GM12878 (cell line): ENCODE measurements at places on chromosomes 3 and 15.

GRCh38 chr3:187714404-187714979 is 12.1 kb upstream of the RTP2 start:
- DNase-seq, result no peak

DNA sequence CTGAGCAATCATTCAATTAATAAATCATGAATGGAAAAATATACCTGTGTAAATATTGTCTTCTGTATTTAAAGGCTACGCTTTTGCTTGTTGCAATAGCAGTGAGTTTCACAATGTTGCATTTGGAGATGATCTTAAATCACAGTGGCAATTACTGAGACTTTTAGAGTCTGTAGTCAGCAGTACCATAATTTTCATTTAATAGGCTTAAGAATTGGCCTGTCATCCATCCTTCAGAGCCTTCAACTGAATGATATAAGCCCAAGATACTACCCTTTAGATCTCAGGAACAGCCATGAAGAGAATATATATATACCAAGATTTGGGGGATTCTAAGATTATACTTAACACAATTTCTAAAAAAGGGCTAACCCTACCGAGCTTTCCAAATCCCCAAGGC is 458.1 kb downstream of the GBE1 start:
- no peak for DNase-seq

- no peak for DNase-seq
These were observed 1.6 kb upstream of the BNC1 start for GRCh38 chr15:83285979-83286553.

DNA sequence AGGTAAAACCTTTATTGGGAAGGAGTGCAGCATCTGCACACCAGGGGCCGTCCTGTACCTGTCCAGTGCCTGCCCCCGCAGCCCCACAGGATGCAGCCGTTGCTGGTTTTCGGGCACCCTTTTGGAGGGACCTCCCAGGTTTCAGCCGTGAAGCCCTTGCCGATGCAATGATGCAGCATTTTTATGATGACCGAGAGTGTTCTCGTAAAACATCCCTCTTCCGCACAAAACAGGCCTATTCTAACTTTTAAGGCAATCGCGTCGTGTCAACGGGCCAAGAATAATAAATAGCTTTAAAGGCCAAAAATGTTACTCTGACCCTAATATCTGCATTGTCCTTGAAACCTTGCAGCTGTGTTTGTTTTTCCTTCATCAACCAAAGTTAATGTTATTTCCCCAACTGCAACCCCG is 126.1 kb downstream of the LRRK1 start:
- no peak for DNase-seq

- no peak for DNase-seq
These were observed 209.9 kb downstream of the OCA2 start for GRCh38 chr15:27889258-27889657.

GRCh38 chr3:60114191-60114590 is 1064.4 kb upstream of the CFAP20DC start:
- DNase-seq, result no peak

DNA sequence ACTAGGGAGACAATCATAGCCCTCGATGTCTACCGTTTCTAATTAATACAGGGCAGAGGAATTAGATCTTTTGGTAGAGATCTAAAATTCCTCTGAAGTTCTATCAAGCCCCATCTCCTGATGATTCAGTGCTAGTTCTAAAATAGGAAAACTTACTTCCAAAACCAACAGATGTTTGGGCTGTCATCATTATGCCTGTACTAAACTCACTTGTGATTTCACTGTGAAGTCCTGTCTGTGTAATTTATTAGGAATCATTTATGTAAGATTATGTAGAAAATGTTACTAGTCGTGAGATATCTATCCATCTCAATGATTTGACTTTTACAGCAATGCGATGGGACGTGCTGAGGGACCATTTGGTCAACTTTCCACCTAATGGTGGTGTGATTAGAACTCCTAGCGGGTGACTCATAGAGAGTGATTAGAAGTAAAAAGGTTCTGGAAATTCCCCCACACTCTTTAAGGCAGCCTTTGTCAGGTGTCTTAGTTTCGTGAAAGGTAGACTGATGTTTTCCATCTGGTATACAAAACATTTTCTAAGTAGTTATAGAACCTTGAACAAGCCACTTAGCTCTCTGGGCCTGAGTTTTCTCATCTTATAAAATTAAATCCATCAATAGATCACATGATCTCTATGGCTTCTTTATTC is 34.2 kb downstream of the LIPC start:
- no peak for DNase-seq

DNA sequence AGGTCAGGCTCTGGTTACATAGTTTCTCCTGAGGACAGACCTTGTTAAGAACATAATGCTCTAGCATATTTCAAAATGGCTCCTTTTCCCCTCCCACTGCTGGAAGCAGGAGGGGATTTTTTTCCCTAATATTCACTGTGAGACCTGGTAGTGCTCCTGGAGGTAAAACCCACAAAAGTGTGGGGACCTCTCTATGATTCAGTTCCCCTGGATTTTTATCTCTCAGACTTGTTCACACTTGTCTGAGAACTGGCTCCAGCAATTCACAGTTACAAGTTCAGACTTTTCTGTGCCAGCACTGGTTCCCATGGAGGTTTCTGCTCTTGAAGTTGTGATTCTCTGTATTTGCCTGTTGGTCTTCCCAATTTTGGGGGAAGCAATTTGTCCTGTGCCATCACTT is 36.3 kb upstream of the PCOLCE2 start:
- no peak for DNase-seq

GRCh38 chr3:170802164-170803151 is 67.5 kb downstream of the RPL22L1 start:
- no peak for DNase-seq

- no peak for DNase-seq
These were observed 22.8 kb upstream of the C2CD4B start for GRCh38 chr15:62187910-62188309.

GRCh38 chr3:37024820-37025405 is 31.6 kb downstream of the MLH1 start:
- DNase-seq, result peak; percentile 19

GRCh38 chr3:126061301-126062032 is 22.5 kb downstream of the SLC41A3 start:
- no peak for DNase-seq

GRCh38 chr15:52290329-52290728 is 5.3 kb downstream of the MYO5C start:
- DNase-seq, result peak; percentile 30

- DNase-seq, result no peak
These were observed 14.9 kb downstream of the SPRED1 start for GRCh38 chr15:38267421-38268022.

GRCh38 chr3:71304684-71305083 is 278.8 kb downstream of the FOXP1 start:
- DNase-seq, result no peak

GRCh38 chr3:32371461-32372212 is 20.0 kb upstream of the CMTM7 start:
- DNase-seq, result no peak

DNA sequence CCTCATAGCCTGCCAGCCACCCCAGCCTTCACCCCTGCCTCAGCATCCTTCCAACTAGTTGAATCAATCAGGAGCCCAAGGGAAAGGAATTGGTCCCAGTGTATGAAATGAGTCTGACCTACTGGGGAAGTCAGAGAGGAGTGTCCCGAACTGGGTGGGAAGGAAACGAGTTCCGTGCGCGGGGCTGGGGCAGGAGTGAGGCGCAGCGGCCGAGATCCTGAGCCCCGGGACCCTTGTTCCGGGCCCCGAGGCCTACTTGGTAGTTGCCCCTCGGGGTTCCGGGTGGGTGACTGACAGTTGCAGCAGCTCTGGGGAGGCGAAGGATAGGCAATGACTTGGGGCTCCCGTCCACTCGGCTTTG is 1.1 kb upstream of the PLCL2 start:
- no peak for DNase-seq

- DNase-seq, result peak; percentile 5
These were observed 911.6 kb upstream of the ARPP21 start for GRCh38 chr3:34727700-34728099.

DNA sequence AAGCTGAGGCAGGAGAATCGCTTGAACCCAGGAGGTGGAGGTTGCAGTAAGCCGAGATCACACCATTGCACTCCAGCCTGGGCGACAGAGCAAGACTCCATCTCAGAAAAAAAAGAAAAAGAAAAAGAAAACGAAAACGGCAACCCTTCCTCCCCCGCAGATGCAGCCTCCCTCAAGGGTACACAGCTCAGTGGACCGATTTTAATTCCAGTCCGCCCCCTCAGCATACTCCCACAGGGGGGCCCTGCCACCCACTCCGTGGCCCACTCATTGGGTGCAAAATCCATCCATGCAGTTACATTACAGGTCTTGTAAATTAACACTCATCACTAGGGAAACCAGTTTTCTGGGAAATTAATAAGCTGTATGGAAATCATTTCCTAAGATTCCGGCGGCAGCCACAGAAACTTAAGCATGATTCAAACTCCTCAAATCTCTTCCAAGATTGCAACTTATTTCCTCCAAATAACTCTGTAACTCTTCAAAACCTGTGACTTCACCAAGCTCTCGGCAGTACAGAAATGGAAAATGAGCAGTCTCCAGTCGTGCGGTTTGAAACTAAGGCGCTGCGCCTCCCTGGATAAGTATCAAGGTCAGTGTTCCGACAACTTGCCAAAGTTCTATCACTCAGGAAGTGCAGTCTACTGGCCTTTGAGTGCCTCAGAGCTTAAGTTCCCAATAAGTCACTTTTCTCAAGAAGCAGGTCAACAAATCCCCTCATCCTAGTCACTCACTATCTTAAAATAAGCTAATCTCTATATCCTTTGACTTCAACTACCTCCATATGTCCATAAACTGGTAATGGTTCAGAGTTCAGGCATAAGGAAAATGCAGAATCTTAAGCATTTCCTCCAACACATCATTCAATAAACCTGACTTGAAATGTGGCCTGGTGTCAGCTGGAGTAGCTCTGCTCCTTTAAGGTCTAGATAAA is 24.7 kb upstream of the KLHL6 start:
- DNase-seq, result no peak

DNA sequence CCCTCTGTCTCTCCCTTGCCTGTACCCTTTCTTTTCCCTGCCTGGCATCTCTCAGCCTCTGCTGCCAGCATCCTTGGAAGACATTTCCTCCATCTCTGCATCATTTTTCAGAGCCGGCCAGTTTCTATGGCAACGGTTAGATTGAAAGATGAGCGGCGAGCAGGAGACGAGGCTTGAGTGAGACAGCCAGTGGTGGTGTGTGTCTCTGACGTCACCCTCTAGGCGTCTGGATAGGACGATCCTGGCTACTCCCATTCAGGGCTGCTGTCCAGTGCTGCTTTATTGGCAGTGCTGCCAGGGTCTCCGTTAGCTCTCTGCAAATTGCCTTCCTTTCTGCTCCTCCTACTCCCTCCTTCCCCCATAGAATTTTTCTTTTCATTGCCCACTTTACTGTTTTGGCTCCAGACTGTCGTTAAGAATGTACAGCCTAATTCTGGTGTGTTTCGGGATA is 57.9 kb downstream of the TRAK1 start:
- DNase-seq, result no peak

- DNase-seq, result peak; percentile 96
These were observed 35.6 kb downstream of the DAPK2 start for GRCh38 chr15:64010719-64011118.

GRCh38 chr3:172159962-172160538 is 120.7 kb downstream of the FNDC3B start:
- DNase-seq, result no peak

GRCh38 chr3:197800379-197800778 is 9.3 kb downstream of the LRCH3 start:
- DNase-seq, result no peak

DNA sequence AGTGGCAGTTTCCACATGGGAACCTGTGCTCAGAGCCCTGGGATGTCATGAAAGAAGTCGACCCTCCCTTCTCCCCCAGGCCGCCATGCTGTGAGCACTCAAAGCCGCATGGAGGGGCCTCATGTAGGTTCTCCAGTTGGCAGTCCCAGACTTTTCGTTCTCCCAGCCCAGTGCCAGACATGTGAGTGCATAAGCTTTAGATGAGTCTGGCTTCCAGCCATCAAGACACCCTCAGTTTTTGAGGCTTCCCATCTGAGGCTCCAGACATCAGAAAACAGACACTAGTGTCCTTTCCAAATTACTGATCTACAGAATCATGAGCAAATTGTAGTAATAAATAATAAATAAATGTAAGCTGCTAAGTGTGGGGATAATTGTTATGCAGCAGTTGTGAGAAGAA is 136.5 kb upstream of the AGBL1 start:
- DNase-seq, result no peak

DNA sequence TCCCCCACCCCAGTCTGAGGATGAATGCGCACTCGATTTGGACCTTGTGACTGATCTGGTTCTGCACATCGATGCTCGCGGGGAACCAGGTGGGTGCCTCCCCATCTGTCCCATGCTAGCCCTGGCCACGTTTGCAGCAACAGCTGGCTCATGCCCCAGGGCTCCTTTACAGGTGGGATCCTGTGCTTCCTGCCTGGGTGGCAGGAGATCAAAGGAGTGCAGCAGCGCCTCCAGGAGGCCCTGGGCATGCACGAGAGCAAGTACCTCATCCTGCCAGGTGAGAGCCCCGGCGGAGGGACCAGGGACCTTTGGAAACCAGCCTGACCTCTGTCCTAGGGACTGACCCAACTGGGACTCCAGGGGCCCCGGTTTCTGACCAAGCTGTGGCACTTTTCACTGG is 44.3 kb downstream of the DHX30 start:
- no peak for DNase-seq

GRCh38 chr15:26050984-26051383 is 187.9 kb upstream of the ATP10A start:
- DNase-seq, result no peak

DNA sequence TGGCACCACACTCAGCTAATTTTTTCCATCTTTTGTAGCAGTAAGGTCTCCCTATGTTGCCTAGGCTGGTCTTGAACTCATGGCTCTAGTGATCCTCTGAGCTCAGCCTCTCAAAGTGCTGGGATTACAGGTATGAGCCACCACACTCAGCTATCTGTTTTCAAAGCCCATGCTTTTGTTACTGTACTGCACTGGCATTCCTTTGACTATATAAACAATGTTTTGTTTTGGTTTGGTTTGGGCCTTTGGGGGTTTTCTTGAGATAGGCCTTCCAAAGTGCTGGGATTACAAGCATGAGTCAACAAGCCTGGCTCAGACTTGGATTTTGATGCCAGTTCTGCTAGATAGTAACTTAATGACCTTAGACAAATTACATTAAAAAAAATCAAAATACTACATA is 89.7 kb upstream of the GK5 start:
- no peak for DNase-seq

DNA sequence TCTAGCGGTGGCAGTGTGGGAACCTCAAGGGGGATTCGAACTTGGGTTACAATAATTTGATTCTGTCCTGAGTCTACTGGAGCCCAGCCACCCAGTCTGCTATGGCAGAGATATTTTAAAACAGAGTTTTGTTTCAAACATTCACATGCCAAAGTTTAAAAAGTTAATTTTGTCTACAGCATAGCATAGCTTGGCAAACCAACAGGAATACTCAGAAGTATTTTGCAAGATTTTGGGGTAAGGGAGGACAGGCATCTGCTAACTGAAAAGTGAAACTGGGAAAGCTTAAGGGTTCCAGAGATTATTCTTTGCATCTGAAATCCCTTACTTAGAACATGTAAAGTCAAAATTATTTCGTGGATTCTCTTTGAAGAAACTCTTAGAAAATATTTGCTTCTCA is 6.6 kb downstream of the ARID3B start:
- no peak for DNase-seq
